ENCODE measurements at places on chromosomes 1 and 21.

GRCh38 chr1:209621741-209622655 lies 30.2 kb downstream of the LAMB3 start:
- DNase-seq = no peak

GRCh38 chr1:18602533-18603211 lies 28.0 kb upstream of the PAX7 start:
- no peak for DNase-seq

DNA sequence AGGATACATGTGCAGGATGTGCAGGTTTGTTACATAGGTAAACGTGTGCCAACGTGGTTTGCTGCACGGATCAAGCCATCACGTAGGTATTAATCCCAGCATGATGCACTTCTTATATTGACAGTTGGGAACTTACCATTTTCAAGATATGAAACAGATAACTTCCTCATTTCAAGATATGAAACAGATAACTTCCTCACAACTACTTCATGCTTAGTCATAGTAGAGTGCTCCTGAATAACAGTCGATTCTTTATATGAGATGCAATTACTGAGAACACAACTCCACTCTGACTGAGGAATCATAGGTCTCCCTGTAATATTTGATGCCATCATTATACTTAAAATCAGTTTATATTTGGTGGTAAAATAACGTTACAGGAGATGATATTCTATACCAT lies 1124.3 kb downstream of the AMY1C start:
- no peak for DNase-seq

- DNase-seq = no peak
Observed at GRCh38 chr1:46530311-46530710, 21.1 kb downstream of the KNCN start.
